ENCODE measurements at places on chromosomes 3 and 15. TPM values are rescaled to one million over a fixed set of nuclear protein-coding genes. Genes with fewer than 3 reads are reported as not detected.
A peak's percentile ranks its signal among the peaks of the same experiment; 100 is the strongest.

GRCh38 chr15:26848498-26848897 is 18.4 kb upstream of the GABRA5 start:
- H3K27ac ChIP-seq, result no peak overlapping the region
- no peak overlapping the region for H3K4me3 ChIP-seq
- peaks cover 4% of the 10 kb centered on the region for H3K27me3 ChIP-seq

GRCh38 chr15:80142646-80143045 is 10.2 kb upstream of the FAH start:
- no peak for DNase-seq
- no peaks in the 10 kb centered on the region for H3K36me3 ChIP-seq
- H3K4me1 ChIP-seq, result no peaks in the 10 kb centered on the region
- no peak overlapping the region for H3K27ac ChIP-seq
- H3K4me3 ChIP-seq, result no peak overlapping the region

GRCh38 chr3:49813497-49814174 is at the start of gene UBA7:
Gene UBA7 (minus strand): TSS chr3:49813953. CDS start chr3:49813787, 166 bp downstream.
- H3K4me1 ChIP-seq, result no peaks in the 10 kb centered on the region
- H3K27ac ChIP-seq, result peak within 1 kb of the TSS; percentile 82
- no peak for DNase-seq
- H3K36me3 ChIP-seq, result peaks cover 1% of the 10 kb centered on the region
- H3K27me3 ChIP-seq, result no peaks in the 10 kb centered on the region
- H3K4me3 ChIP-seq, result peak within 1 kb of the TSS; percentile 41

DNA sequence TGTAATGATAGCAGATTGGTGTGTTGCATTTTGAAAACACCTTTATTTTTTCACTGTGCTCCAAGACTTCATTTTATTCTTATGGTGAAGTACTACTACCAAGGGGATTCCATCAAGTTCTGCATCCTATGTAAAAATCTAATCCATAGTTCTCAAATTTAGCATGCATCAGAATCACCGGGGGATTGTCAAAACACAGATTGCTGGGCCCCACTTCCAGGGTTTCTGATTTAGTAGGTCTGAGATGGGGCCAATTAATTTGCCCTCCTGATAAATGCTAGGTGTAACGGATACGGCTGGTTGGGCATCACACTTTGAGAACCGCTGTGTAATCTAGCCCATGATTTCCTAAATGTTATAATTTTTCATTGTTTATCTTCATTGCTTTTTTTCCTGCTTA is 692 bp downstream of the ZWILCH start:
- no peak overlapping the region for H3K27ac ChIP-seq
- DNase-seq, result no peak
- peaks cover 6% of the 10 kb centered on the region for H3K4me1 ChIP-seq
- no peaks in the 10 kb centered on the region for H3K27me3 ChIP-seq
- H3K36me3 ChIP-seq, result no peaks in the 10 kb centered on the region
- H3K4me3 ChIP-seq, result peak overlapping the region; percentile 96

DNA sequence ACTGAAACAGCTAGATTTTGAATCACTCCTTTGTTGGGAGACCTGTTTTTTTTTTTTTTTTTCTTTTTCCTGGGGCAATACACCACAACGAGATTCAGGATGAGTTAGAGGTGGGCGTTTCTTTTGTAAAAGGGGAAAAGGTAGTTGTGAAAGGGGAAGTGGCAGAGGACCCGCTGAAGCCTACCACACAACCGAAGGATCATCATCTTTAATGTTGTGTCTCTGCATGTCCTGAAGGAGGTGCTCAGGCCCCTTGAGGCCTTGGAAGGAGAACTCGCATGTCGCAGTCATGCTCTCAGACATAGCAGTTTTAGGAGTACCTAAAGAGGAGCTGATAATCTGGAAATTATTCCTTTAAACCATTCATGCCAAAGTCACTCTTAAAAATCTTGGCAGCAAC is 137.9 kb upstream of the LRIG1 start:
- H3K27me3 ChIP-seq, result no peaks in the 10 kb centered on the region
- H3K4me3 ChIP-seq, result no peak overlapping the region
- no peaks in the 10 kb centered on the region for H3K36me3 ChIP-seq
- no peak for DNase-seq

Gene TEX9
- 3.9 TPM for total RNA-seq

GRCh38 chr15:41480396-41481140 is 13.1 kb upstream of the ITPKA start:
- H3K4me1 ChIP-seq, result no peaks in the 10 kb centered on the region
- H3K27me3 ChIP-seq, result no peaks in the 10 kb centered on the region
- no peak overlapping the region for H3K27ac ChIP-seq
- DNase-seq, result no peak
- no peak overlapping the region for H3K4me3 ChIP-seq

DNA sequence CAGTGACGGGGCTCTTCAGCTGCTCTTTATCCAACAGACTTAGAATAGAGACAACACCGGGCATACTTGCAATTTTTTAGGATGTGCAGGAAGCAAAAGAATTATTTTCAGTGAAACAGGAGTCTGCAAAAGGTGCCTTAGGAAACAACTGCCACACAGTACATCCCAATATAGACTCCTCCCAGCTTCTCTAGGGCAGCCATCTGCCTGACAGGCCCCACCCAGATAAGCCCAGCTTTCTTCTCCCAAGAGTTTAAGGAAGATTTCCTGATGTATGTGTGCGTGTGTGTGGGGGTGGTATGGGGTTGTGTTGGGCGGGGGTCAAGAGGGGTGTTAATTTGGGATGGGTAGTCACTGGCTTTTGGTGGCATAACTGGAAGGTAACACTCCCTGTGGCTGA is 21.5 kb downstream of the MAP2K1 start:
- no peaks in the 10 kb centered on the region for H3K27me3 ChIP-seq
- no peaks in the 10 kb centered on the region for H3K36me3 ChIP-seq
- no peak overlapping the region for H3K4me3 ChIP-seq
- H3K4me1 ChIP-seq, result no peaks in the 10 kb centered on the region

Gene UTS2B
- total RNA-seq, result 0.78 TPM

DNA sequence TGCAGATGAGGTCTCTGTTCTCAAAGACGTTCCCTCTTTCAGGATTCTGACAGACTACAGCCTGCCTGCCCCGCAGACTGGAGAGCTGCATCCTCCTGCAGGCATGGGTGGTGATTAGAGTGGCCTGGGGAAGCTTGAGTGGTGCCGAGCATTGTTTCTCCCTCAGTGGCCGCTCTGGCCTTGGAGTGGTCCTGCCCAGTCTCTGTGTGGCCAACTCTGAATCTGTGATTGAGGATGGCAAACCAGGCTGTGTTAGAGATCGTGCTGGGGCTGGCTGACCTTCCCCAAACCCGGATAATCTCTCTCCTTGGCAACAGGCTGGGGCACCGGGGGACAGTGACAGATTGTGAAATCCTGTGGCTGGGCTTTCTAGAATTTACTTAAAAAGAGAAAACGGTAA is 11.0 kb upstream of the ADCY5 start:
- no peak overlapping the region for H3K27ac ChIP-seq
- no peak overlapping the region for H3K4me3 ChIP-seq
- no peaks in the 10 kb centered on the region for H3K4me1 ChIP-seq
- H3K27me3 ChIP-seq, result no peaks in the 10 kb centered on the region
- DNase-seq, result no peak

Gene PLOD2
- total RNA-seq, result 147 TPM

Gene P2RY12
- total RNA-seq, result 3.6 TPM

Gene LRRIQ4
- total RNA-seq, result not detected

- peak within 1 kb of the TSS; percentile 88 for H3K27ac ChIP-seq
- peaks cover 2% of the 10 kb centered on the region for H3K36me3 ChIP-seq
- H3K27me3 ChIP-seq, result no peaks in the 10 kb centered on the region
- peak; percentile 97 for DNase-seq
- no peaks in the 10 kb centered on the region for H3K4me1 ChIP-seq
Measured at GRCh38 chr3:36993326-36994283, at the start of gene MLH1. Gene MLH1 (plus strand): TSS chr3:36993518. CDS start chr3:36993548, 30 bp downstream.

Gene OSBPL10
- 47.9 TPM for total RNA-seq

- no peaks in the 10 kb centered on the region for H3K36me3 ChIP-seq
- H3K4me3 ChIP-seq, result no peak overlapping the region
- no peak for DNase-seq
- no peaks in the 10 kb centered on the region for H3K27me3 ChIP-seq
Measured at GRCh38 chr3:46082849-46083248, 55.6 kb upstream of the XCR1 start.

DNA sequence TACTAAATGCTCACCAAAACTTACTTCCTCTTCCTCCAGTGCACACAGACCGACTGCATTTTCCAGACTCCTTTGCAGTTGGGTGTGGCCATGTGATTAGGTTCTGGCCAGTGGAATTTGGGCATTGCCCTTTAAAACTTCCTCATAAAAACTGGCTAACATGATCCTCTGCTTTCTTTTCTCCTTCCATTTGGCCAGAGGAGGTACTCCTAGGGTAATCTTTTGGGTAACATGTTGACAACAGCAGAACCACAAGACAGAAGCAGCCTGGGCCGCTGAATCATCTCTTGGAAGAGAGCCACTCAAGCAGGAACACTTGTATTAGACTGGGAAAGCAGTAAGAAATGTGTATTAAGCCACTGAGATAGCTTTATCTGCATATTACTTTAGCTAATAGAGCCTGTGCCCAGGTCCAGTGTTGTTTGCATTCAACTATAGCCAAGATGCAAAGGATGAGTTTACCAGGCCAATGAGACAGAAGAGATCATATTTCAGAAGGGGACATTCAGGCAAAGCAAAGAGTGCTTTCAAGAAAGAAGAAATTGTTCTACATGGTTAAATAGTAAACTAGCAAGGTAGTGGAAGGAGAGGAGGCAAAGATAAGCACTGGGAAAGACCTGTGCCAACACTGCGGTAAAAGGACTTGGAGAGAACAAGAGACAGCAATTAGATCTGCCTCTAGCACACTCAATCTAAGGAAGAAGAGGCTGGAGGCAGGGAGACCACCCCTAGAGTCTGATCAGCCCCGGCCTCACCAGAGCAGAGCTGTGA is 79.8 kb downstream of the PLCH1 start:
- H3K36me3 ChIP-seq, result no peaks in the 10 kb centered on the region
- H3K4me3 ChIP-seq, result no peak overlapping the region
- no peaks in the 10 kb centered on the region for H3K4me1 ChIP-seq
- DNase-seq, result no peak
- H3K27me3 ChIP-seq, result no peaks in the 10 kb centered on the region
- H3K27ac ChIP-seq, result no peak overlapping the region

GRCh38 chr3:142105991-142106390 is 43.4 kb downstream of the TFDP2 start:
- no peak for DNase-seq
- no peak overlapping the region for H3K4me3 ChIP-seq
- no peaks in the 10 kb centered on the region for H3K4me1 ChIP-seq
- H3K36me3 ChIP-seq, result no peaks in the 10 kb centered on the region
- no peak overlapping the region for H3K27ac ChIP-seq
- no peaks in the 10 kb centered on the region for H3K27me3 ChIP-seq

DNA sequence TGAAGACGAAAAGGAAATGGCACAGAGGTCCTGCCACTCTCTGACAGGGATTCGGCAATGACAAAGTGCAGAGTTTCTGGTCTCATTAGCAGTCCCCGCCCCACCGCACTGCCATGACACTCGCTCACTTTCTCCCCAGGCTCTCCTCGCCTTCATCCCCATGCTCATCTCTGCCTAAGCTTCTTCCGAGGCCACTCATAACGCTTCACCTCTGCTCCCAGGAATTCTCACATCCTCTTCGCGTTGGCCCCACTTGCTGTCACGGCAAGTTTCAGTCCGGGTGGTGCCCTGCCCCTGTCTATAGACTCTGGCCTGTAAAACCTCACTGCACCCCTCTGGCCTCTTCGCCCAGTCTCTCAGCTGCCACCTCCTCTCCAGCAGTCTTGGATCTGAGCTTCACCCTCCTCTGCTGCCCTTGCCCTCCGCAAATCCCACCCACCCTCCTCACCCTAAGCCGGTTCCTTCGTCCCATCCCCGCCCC is 654 bp downstream of the RUBCN start:
- no peak overlapping the region for H3K27ac ChIP-seq
- H3K36me3 ChIP-seq, result no peaks in the 10 kb centered on the region
- DNase-seq, result no peak
- H3K4me3 ChIP-seq, result peak overlapping the region; percentile 67

DNA sequence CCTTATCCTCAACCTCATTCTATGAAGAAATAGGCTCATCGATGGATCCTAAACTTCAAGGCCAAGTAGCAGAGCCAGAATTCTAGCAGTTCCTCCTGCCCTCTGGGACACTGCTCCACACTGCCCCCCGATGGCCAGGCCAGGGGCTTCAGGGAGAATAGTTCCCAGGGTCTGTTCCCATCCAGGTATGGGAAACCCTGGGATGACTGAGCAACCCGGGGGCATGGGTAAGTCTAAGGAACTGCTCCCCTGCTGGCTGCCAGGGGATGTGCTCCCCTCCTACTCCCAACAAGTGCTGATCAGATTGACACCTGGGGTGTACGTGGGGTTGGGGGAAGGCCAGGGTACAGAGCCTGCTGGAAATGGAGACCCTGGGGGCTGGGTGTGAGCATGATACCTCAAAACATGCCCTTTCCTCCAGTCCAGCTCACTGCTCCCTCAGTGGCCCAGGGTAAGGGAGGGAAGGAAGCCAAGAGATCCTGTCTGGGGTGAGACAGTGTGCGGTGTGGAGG is 7.6 kb downstream of the ULK3 start:
- no peak overlapping the region for H3K4me3 ChIP-seq
- H3K36me3 ChIP-seq, result no peaks in the 10 kb centered on the region
- H3K4me1 ChIP-seq, result no peaks in the 10 kb centered on the region
- peak; percentile 84 for DNase-seq

DNA sequence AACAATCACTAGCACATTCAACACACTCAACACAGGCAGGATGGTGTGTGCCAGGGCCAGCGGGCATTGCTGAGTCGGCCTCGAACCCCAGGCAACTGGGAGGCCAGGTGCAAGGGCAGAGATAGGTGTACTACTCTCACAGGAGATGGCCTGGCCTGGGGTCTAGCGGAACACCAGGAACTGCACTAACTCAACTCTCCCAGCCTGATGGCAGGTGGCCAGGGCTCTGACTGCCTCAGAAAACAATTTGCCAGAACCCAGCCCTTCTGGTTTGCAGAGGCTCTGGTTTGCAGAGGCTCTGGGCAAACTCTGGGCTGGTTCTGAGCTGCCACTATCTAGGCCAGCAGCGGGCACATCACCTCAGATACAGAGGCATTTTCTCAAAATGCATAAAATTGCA is 229.2 kb upstream of the CHRNA7 start:
- no peaks in the 10 kb centered on the region for H3K36me3 ChIP-seq
- H3K4me3 ChIP-seq, result no peak overlapping the region
- H3K27me3 ChIP-seq, result no peaks in the 10 kb centered on the region
- H3K27ac ChIP-seq, result no peak overlapping the region
- no peak for DNase-seq

DNA sequence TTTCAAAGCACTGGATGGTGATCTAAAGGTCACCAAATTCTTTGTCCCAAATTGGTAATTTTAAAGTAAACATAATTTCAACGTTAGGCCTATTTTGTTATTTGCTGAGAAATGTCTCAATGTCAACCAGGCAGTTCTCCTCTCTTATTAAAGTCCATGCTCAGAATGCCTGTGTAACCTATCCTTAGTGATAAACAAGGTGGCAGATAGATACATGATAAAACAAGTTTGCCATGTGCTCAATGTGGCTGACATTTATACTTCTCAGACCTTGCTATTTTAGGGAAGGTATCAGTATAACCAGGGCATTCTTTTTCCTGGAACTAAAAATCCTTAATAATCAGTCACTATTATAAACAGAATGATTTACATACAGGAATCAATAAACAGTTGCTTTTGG is 8.5 kb downstream of the MBNL1 start:
- no peak overlapping the region for H3K4me3 ChIP-seq
- no peak for DNase-seq
- H3K36me3 ChIP-seq, result no peaks in the 10 kb centered on the region
- H3K27ac ChIP-seq, result peak overlapping the region; percentile 82

Measured in aorta (tissue), 5 donors.